NCI-H510A treated with DMSO at 0.1 percent for 48 hours (cell line): ENCODE measurements at places on chromosomes 3 and 15.

GRCh38 chr3:39960515-39961191 lies 151.2 kb downstream of the MYRIP start:
- DNase-seq = no peak

DNA sequence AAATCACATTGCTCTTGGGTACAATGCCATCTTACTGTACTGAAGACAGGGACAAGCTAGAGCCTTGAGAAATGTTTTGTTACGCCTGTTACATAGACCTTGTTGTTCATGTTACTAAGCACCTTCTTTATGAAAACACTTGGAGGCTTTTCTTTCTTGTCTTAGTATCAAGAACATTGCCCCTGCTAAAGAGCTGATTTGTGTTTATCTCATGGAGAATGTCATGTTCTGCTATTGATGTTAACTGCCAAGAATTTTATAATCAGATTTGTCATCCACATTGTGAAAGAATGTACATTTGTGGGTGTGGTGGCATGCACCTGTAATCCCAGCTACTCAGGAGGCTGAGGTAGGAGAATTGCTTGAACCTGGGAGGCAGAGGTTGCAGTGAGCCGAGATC lies 431.3 kb upstream of the MDFIC2 start:
- DNase-seq = no peak

DNA sequence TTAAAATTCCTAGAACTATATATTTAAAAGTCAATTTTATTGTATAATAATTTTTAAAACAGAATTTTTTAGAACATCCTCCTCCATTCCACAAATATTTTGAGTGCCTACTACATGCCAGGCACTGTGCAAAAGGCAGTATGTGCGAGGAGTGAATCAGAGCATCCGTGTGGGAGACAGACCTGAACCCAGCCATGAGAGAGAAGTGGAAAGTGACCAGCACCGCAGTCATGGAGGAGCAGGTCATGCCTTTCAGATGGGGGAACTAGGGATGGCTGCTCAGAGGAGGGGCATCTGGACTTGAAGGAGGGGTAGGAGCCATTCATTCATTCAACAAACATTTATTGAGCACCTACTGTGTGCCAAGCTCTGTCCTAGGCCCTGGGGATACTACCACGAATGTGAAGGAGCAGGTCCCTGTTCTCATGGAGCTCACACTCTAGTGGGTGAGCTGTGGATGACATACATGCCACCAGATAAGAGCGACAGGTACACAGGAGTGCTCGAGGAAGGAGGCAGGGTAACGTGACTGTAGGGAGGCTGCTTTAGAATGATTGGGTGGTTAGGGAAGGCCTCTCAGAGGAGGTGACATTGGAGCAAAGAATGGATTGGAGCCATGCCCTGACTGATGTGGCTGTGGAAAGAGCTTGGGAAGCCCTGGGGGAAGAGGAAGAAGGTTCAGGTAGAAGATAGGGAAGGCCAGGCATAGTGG lies 3.1 kb upstream of the CHRNA3 start:
- DNase-seq = no peak

GRCh38 chr3:9803494-9803893 lies 6.6 kb upstream of the TTLL3 start:
- DNase-seq = no peak

DNA sequence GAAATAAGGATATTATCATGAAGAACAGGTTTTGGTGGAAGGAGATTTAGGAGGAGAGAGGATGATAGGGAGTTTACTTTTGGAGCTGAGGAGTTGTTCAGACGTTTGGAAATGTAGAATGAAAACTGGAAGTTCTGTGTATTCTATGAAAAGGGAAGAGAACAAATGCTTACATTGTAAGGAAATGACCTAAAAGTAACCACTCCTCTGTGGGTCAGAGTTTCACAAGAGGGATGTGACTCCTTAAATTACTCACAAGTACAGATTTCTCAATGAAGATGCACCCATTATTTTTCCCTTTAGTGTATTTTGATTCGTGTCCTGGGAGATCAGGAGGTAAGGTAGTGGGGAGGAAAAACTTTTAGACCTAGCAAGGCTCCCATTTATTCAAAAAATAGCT lies 4.0 kb downstream of the RNF13 start:
- DNase-seq = no peak

- DNase-seq = no peak
Measured at GRCh38 chr15:62059816-62060112, 483 bp downstream of the VPS13C start.
